ENCODE measurements at places on chromosomes 6 and 20.

- no peak for DNase-seq
Observed at GRCh38 chr6:158629367-158630221, 14.9 kb downstream of the DYNLT1 start.

DNA sequence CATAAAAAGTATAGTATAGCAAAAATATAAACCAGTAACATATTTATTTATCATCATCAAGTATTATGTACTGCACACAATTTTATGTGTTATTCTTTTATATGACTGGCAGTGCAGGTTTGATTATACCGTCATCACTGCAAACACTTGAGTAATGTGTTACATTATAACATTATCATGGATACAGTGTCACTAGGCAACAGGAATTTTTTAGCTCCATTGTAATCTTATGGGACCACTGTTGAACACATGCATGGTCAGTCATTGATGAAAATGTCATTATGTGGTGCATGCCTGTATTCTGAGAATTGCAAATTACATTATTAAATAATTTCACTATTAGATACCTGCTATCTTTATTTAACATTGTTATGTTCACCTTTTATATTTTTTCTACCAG is 29.1 kb upstream of the OR2J2 start:
- DNase-seq: no peak

- no peak for DNase-seq
Observed at GRCh38 chr20:7650086-7650879, 290.0 kb downstream of the HAO1 start.

- no peak for DNase-seq
Observed at GRCh38 chr6:25173951-25174474, 105.2 kb upstream of the CARMIL1 start.

- DNase-seq: no peak
Observed at GRCh38 chr20:13515291-13515690, 123.4 kb downstream of the TASP1 start.

- DNase-seq: no peak
Observed at GRCh38 chr6:79797912-79798311, 149.4 kb downstream of the ELOVL4 start.

- no peak for DNase-seq
Observed at GRCh38 chr6:116528133-116528532, 16.7 kb downstream of the CALHM5 start.

GRCh38 chr6:25498505-25498904 is 153.5 kb upstream of the SCGN start:
- DNase-seq: no peak

DNA sequence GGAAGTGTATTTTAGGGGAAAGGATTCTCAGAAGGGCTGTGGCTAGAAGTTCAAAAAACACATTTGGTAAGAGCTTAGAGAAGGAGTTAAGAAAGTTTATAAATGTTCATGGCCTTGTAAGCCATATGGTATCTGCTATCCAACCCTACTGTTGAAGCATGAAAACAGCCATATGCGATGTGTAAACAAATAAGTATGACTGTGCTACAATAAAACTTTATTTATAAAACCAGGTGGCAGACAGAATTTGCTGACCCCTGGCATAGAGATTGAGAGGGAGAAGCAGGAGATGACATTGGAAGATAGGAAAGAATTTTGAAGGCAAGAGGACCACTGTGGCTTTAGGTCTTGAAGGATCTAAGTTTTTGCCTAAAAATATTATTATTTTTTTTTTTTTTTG is 583.5 kb downstream of the DOK5 start:
- DNase-seq: no peak

GRCh38 chr6:31397901-31398525 is 5.4 kb upstream of the MICA start:
- DNase-seq: no peak

DNA sequence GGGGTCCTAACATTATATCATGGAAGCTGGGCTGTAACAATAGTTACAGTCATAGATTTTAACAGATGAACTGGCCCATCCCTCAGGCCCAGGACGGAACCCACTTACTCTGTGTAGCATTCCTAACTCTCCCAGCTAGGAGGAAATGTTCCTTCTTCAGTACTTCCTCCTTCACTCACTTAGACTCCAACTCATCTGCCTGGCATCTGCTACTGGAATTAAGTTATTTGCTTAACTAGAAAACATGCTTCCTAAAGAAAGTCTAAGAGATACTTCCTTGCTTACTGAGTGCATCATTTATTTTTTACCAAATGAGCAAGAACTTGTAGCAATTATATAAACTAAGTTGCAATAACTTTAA is 20.5 kb downstream of the GCLC start:
- DNase-seq: no peak

GRCh38 chr6:30213667-30213956 is 406 bp upstream of the TRIM26 start:
- no peak for DNase-seq

- DNase-seq: no peak
Observed at GRCh38 chr20:32479697-32480171, 105.4 kb downstream of the NOL4L start.

DNA sequence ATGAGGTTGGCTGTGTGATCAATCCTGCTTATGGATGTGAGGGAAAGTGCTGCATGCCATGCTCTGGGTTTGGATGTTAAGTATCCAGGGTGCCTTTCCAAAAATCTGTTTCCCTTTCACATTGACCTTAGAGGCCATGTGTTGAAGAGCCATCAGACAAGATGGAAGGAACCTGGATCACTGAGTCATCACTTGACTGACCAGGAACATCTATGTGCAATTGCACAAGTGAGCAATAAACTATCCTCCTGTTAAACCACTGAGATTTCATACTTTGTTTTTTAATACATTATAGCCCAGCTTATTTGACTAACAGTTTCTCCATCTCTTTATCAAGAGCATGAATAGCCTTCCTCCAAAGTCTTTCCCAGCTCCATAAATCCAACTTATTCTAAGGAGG is 17.8 kb upstream of the TMEM14A start:
- no peak for DNase-seq

DNA sequence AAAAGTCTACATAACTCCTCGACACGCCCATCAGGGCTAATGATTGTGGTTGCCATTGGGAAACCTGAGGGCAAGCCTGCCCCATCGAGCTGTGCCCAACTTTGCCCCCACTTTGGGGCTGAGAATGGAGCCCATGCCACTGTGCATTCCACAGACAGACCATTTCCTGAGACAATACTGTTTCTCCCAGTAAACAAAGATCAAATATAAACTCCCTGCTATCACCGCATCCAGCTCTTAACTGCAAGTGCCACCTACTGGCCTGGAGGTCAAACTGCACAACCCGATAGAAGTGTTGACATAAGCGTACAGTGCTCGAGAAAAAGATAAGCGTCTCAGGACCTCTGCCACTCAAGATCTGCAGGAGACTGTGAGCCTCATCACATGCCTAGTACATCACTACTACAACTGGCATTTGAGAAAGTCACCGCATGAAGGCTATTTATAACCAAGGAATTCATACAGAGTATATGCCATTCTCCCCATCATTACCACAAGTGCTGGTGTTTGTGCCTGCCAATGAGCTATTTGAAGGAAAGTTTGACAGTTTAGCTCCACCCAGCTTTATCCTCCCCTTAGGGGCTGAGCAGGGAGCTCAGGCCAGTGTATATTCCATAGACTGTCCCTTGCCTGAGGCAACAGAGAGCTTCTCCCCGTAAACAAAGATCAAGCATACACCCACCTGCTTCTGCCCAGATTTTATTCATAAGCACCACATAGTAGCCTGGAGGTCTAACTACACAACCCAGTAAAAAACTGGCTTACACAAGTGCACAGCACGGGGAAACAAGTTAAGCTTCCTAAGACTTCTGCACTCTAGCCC is 4.5 kb upstream of the DEFB126 start:
- DNase-seq: no peak

- DNase-seq: no peak
Observed at GRCh38 chr6:166778776-166779175, 151.7 kb upstream of the RPS6KA2 start.

- DNase-seq: no peak
Observed at GRCh38 chr20:34082232-34082887, 29.7 kb downstream of the EIF2S2 start.

DNA sequence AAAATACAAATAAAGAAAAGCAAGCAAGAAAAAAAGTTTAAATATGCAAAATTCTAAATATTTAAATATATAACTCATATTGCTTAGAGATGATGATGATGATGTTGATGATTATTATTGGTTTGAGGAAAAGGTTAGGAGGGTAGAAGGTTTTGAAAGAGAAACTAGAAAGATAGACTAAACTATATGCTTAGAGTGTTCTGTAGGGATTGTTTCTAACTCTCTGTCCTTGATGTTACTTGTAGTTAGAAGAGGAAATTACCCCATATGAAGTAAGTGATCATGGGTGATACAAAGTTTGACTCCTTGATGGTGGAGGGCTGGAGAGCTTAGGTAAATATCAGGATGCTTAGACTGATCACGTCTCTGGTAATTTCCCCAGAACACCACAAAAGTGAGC is 159.5 kb downstream of the MEI4 start:
- DNase-seq: no peak

GRCh38 chr20:48718786-48719578 is 108.8 kb downstream of the PREX1 start:
- no peak for DNase-seq

DNA sequence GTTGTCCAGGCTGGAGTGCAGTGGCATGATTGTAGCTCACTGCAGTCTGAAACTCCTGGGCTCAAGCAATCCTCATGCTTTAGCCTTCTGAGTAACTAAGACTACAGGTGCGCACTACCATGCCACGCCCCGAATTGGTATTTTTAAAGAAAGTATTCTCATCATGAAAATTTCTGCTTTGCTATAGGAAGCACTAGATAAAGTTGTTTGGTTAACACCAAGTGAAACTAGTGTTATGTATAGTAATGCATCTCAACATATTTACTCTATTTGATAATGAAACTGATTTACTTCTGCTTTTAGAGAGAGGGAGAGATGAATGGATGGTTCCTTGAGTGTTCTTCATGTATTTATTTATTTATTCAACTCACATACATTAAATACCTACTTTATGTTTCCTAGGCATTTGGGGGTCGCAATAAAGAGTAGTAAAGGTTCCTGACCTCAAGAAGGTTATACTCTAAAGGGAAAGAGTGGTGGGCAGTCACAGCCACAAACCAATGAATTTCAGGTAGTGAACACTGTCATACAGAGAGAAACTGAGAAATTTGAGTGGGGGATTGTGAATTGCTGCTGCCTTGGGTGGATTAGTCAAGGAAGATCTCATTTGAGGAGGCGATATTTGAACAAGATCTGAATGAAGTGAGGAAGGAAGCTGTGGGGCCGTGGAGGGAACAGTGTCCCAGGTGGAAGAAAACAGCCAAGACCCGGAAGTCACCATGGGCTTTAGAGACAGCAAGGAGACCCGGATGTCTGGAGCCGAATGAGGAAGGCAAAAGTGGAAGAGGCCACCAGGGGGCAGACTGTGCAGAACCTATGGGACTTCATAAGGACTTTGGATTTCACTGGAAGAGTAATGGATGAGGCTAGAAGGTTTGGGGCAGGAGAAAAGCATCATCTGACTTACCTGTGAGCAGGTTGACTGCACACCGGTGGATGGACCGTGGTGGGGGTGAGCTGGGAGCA is 185.6 kb downstream of the TSHZ2 start:
- no peak for DNase-seq

Data from cerebellar nuclear complex (tissue), 1 donor.